Sigmoid colon (tissue), 7 donors: ENCODE measurements at places on chromosomes 2 and 18. TPM values are rescaled to one million over a fixed set of nuclear protein-coding genes. Genes with fewer than 3 reads are reported as not detected.
A peak's percentile ranks its signal among the peaks of the same experiment; 100 is the strongest.

DNA sequence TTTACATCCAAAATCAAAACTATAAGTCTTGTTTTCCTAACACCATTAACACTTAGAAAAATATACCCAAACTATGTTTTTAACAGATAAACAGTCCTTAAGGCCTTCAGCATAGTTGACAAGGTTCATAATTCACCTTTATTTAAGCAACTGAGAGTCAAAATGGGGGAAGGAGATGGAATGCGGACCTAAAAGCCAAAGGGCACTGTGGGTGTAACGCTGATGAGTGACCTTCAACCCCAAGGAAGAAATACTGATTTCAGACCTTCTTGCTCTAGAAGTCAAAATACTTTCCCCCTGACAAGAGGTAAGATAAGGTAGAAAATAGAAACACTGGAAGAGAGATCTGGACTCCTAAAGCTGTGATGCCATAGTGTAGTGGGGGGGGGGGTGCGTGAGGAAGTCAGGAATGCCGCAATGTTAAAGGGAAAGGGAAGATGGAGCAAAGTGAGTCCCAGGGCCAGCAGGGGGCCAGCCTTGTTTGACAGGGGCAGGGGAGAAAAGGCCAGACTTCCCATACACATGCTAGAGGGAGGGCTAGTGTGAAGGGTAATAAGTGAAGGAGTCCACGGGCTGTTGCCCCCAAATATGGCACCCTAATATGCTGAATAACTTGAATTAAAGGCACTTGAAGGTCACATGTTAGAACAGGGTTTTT lies 31.4 kb downstream of the CCDC93 start:
- no peak for DNase-seq

DNA sequence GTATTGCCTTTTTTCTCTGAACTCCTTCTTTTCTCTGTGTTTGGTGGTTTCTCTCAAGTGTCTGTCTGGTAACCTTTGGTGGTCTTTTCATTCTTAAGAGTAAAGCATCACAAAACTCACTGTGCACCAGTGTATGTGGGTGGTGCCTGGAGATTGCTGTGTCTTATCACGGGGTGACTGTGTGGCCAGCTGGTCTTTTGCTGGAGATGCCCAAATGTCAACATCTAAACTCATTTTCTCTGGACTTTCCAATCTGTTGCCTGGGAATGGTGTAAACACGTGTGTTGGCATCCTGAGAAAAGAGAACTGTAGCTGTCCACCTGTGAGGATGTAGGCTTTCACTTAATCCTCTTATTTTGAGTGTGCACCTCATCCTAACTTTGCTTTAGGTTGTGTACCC lies 323.2 kb downstream of the AGPS start:
- DNase-seq = no peak

DNA sequence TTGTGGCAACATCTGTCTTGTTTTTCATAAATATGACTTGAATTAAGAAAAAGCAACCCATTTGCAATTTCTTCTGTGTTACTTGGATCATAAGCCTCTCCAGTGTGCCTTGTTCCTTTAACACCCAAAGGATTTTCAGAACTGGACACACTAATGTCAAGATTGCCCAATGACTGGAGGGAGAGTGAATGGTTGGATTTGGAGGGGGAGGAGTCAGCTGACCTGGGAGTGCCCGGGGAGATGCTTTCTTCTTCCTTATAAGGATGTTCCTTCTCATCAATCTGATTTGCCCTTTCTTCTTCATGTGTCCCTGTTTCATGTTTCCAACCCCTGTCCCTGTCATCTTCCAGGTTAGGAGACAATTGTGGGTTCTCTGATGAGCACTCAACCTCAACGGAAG lies 48.8 kb downstream of the ALPK2 start:
- no peak for DNase-seq

GRCh38 chr2:88856409-88857135 lies 165.1 kb downstream of the RPIA start:
- DNase-seq = no peak

TUBA3E gene
- not detected for total RNA-seq

FAM161A gene
- total RNA-seq = 4.1 TPM

- DNase-seq = peak; percentile 10
Measured at GRCh38 chr2:74873012-74873665, 39.2 kb downstream of the HK2 start.

FBXO41 gene
- total RNA-seq = 0.55 TPM

- peak; percentile 66 for DNase-seq
Measured at GRCh38 chr2:240624950-240625621, at the start of gene GPR35. Gene GPR35 (plus strand): TSS chr2:240625480. CDS start chr2:240629953, 4,473 bp downstream.

DNA sequence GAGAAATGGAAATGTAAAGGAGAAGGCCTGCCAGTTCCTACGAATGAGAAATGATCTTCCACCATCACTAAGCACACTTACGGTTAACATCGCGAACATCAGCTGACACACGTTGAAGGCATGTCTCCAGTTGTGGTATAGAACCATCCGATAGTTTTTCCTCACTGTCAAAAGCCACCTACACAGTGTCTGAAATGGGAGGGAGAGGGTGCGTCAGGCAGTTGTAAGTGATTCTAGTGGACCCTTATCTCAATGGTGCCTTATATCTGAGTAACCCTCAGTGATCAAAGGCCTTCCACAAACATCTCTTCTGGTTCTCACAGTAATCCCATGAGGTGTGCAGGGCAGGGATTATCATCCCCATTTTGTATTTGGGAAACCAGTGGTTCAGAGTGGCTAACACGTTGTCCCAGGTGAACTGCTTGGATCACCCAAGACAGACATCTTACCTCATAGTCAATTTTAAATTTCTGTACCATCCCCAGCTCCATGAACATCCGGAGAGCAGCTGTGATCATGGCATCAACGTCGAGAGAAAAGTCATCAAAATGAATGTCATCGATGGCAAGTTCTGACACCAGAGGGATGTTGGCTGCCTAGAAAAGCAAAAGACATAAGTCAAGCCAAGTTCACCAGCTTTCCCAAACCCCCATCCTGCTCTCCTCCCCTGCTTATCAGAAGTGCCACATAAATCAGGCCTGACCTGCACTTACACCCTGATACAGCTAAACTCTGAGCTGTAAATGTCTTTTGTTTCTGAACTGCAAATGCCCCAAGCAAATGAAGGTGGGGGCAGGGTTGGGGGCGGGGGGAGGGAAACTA lies 335.2 kb downstream of the AGPS start:
- no peak for DNase-seq

DNA sequence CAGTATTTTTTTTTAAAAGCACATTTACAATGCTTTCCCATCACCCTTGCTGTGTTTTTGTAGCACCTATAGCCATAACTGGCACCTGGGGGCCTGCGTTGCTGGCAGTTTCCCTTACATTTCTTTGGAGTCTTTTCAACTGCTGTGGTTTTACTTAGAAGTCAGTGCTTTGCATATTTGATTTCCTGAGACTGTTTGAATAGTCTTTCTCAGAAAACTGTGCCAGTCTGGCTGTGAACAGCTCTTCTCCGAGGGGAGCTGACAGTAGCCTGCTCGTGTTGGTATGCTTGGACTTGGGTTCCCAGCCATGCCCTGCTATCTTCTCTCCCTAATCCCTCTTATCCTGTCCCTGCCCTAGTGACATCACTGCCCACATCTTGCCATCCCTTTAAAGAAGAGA lies 81.5 kb downstream of the DPP4 start:
- no peak for DNase-seq

DNA sequence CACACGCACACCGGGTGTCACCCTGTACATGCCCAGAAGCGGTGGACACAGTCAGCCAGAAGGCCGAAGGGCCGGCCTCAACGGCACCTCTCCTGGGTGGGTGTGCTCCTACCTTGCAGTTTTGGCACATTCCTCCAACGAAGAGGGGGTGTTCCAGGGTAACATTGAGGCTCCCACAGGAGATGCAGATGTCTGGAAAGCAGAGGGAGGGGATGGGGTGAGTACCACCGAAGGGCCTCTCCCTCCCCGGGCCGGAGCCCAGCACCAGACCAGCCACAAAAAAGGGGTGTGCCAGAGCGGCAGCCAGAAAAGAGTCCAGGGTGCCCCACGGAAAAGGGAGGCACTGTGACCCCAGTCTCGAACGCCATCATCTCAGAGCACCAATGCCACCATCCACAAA lies 76.8 kb upstream of the POMC start:
- DNase-seq = no peak

DNA sequence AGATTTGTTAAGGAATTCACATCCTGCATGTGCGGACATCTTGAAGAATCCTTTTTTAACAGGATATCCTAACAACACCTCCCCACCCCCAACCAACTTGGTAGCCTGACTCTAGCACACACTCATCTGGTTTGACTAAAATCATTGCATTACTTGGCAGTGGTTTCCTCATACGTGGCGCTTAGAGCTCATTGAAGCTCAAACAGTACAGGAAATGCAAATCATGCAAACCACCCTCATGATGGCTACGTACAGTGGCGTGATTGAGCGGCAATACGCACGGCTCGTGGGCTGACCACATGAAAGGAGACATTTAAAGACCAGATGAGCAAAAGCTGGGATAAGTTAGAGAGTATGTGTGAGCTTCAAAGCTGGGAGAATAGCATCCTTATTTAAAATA lies 336.2 kb downstream of the ZEB2 start:
- no peak for DNase-seq

FBXO48 gene
- 0.55 TPM for total RNA-seq

SP140 gene
- total RNA-seq = 2.1 TPM

DNA sequence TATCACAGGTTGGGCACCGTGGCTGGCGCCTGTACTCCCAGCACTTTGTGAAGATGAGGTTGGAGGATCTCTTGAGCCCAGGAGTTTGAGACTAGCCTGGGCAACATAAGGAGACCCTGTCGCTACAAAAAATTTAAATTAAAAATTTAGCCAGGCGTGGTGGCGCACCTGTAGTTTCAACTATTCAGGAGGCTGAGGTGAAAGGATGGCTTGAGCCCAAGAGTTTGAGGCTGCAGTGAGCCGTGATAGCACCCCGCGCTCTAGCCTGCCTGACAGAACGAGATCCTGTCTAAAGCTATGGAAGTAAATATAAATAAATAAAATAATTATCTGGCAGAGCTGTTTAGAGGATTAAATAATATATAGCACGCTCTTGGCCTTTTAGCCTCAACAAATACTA lies 1.4 kb upstream of the SH3RF3 start:
- DNase-seq = no peak

DNA sequence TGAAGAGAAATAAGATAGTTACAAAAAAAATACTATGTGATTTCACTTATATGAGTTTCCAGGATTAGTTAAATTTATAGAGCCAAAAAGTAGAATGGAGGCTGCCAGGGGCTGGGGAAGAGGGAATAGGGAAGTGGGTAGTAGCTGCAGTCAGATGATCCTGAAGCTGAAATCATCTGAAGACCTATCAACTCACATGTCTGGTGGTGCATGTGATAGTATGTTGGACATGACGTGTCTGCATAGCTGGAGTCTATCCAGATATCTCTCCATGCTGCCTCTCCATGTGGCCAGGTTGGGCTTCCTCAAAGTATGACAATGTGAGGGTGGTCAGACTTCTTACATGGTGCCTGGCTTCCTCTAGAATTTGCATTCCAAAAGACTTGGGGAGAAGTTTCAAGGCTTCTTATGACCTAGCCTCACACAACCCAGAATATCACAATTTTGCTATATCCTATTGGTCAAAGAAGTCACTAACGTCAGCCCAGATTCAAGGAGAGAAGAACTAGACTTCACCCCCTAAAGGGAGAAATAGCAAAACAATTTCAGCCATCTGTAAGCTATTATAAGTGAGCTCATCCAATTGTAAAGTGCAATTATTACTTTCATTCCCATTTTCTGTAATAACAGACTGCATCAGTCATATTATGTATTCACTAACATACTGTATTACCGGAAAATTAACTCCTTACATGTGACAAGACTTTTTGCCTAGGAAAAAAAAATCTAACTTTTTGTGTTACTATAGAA lies 14.0 kb upstream of the ZNF396 start:
- no peak for DNase-seq

PASK gene
- total RNA-seq = 2.8 TPM

TBC1D8 gene
- total RNA-seq = 17.4 TPM
